ENCODE measurements at places on chromosomes 4 and X.

- no peak for DNase-seq
Measured at GRCh38 chr4:87505862-87506261, 23.3 kb downstream of the SPARCL1 start.

DNA sequence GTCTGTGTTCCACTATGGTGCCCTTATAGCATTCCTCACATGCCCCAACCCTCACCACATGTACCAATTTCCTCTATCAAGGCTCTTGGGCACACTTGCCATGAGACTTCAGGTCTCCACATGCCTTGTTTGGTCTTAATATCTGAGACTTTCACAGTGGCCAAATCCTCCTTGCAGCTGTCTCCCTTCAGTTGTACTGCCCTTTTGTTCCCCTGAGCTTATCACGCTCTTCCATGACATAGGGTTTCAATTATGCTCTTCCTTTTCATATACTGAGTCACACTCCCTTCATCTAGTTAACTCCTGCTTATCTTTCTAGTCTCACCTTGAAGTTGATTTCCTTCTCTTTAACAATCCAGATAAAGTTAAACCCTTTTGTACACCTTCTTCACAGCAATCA is 212.9 kb downstream of the PDHA2 start:
- DNase-seq, result peak; percentile 4

DNA sequence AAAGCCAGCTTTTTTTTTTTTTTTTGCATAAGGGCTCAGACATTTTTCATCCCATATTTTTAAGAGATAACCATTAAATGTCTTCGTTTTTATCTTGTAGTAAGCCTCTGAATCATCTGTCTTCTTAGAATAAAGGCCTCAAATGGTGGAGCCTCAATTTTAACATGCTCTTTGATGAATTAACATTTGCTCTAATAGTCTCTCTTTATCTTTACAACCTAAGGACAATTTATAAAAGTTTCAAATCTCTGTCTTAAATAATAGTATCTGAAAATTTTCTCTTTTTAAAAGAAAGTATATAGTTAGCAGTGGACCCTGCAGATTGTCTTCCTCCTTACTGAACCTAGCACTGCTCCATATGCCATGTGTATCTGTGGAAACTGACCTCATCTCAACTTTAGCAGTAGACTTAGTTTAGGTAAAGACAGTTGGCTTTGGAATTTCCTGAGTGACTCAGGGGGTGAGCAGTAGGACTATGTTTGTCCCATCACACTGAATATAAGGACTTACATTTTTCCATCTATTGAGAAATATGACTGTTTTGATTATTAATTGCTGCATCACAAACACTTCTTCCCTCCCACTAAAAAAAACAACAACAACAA is 1658.0 kb downstream of the STIM2 start:
- DNase-seq, result peak; percentile 72

GRCh38 chr4:47050761-47051725 is 19.7 kb downstream of the GABRB1 start:
- DNase-seq, result no peak

- no peak for DNase-seq
Measured at GRCh38 chr4:169313732-169314131, 43.0 kb upstream of the SH3RF1 start.

DNA sequence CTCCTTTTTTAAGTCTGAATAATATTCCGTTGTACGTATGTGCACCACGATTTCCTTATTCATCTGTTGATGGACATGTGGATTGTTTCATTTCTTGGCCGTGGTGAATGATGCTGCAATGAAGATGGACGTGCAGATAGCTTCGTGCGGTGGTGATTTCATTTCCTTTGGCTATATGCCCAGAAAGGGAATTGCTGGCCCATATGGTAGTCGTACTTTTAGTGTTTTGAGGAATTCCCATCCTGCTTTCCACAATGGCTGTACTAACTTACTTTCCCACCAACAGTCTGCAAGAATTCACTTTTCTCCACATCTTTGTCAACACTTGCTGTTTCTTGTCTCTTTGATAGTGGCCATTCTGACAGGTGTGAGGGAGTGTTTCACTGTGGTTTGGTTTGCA is 12.8 kb downstream of the ZFP42 start:
- DNase-seq, result peak; percentile 97

DNA sequence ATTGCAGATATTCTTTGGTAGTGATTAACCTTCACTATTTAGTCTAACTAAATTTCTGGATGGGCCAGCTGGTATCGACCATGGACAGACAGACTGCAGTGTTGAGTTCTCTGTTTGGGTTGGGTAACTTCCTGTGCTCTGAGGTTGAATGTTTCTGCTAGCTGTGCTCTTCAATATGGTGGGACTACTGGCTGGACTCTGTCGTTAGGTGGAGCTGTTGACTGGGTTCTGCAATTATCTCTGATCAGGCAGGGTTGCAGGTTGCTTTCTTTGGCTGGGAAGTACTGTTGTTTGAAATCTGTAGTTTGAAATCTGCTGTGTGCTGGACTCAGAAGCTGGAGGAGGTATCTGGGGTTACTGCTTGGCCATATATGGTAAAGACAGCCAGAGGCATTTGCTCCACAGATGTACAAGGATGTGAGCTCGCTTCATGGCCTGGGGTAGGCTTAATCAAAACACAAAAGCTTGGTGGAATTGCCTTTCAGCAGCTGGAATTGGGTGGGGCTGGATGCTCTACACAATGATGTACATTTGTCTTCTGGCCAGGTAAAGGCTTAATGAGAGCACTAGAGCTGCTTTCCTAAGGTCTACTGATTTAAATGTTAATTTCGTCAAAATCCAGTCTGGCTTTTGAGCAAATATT is 1472.0 kb downstream of the FAM133A start:
- no peak for DNase-seq

DNA sequence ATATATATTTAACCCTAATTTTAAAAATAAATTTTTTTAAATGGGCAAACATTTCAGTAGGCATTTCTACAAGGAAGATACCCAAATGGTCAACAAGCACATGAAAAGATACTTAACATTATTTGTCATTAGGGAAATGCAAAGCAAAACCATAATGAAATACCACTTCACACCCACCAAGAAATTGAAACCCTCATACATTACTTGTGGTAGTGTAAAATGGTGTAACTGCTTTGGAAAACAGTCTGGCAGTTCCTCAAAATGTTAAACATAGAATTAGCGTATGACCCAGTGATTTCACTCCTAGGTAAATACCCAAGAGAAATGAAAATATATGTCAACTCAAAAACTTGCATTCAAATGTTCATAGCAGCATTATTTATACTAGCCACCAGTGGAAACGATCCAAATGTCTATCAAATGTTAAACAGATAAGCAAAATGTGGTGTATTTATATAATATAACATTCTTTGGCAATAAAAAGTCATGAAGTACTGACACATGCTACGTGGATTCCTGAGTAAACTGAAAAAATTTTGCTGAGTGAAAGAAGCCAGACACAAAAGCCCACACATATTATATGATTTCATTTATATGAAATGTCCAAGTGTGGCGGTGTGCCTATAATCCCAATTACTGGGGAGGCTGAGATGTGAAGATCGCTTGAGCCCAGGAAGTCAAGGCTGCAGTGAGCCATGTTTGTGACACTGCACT is 16.6 kb downstream of the TRIM2 start:
- DNase-seq, result peak; percentile 77

DNA sequence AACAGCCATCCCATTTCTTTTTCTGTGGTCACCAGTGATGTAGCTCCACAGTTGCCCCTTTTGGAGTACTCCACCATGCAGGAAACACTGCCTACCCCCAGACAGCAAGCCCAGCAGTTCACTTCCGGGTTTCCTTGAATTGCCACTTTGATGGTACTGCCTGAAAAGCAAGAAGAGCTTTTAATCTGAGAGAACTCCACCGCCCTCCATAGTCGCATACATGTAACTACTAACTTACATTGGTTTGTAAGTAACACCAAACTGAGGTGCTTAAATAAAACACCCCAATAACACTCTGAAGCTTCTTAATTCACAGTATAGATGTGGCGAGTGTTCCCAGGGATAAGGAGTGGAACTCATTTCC is 53.6 kb upstream of the HPSE start:
- DNase-seq, result no peak

DNA sequence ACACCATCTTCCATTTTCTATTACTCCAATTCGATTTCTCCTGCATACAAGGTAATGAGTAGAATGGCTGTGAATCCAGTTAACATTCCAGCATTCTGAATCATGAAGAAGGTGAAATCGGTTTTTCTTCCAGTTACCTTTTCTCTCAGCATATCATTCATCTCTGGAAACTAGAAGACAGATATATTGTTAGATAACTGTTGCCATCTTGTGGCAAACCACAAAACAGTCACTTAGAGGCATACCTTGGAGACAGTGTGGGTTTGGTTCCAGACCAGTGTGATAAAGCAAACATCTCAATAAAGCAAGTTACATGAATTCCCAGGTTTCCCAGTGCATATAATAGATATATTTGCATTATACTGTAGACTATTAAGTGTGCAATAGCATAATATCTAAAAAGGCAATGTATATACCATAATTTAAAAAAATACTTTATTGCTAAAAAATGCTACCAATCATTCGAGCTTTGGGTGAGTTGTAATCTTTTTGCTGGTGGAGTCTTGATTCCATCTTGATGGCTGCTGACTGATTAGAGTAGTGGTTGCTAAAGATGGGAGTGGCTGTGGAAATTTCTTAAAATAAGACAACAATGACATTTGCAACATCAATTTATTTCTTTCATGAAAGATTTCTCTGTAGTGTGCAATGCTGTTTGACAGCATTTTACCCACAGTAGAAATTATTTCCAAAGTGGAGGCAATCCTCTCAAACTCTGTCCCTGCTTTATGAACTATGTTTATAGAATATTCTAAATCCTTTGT is 82.1 kb downstream of the SLC39A8 start:
- DNase-seq, result peak; percentile 51

GRCh38 chr4:31291238-31291637 is 571.1 kb downstream of the PCDH7 start:
- DNase-seq, result no peak

DNA sequence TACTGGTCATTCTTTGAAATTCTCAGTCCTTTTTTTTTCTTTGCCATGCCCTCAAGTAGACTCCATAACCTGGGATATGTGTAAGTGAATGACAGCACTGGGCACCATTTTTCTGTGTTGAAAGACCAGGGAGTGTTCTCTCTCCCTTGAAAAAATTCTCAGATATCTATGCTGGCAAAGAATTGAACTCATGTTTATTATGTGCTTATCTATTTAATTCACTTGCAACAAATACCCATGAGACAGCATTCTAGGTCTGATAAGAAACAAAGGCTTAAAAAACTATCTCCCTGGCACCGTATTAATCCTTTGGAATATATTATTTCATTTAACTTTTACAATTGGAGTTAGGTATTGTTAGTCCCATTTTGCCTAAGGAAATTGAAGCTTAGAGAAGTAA is 36.7 kb downstream of the LARP7 start:
- DNase-seq, result no peak

- DNase-seq, result peak; percentile 59
Measured at GRCh38 chr4:168723569-168723968, 226.7 kb downstream of the PALLD start.

- no peak for DNase-seq
Measured at GRCh38 chrX:65873385-65873784, 166.5 kb downstream of the VSIG4 start.

DNA sequence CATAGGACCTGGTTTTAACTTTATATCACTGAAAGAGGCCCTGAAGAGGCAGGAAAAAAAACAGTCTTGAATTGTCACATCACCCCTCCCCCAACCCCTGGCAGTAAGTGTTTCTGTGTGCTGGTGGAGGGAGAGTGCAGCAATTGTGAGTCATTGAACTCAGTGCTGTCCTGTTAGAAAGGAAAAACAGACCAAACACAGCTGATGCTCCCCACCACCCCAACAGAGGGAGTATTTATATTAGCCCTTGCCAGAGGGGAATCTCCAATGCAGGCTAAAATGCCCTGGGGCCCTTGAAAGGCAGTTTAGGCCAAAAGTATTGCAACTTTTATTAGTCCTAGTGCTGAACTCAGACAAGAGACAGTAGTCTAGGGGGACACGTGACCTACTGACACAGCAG is 197.8 kb upstream of the AGTR2 start:
- peak; percentile 11 for DNase-seq

GRCh38 chr4:113884655-113885054 is 94.8 kb downstream of the ARSJ start:
- no peak for DNase-seq

DNA sequence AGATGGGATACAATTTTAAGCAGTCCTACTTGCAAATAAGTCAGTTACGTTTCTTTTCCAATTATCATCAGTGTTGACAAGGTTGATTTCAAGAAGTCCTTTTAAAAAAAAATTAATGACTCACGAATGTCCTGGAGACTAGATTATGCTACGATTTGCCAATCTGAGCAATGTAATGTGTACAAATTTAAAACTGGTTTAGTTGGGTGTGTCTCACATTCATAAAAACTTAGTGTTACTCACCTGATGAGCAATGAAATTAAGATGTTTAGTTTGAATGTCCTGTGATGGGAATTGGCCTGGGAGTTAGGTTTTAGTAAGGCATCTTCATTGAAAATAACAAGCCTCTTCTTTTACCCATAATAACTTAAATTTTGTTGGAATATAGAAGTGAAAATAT is 136.7 kb upstream of the POF1B start:
- no peak for DNase-seq
